Activated CD4-positive, alpha-beta T cell treated with anti-CD3 and anti-CD28 coated beads for 48 hours (primary cell): ENCODE measurements at places on chromosomes 5 and 9.
A peak's percentile ranks its signal among the peaks of the same experiment; 100 is the strongest.

GRCh38 chr9:119332522-119332921, 36.7 kb downstream of the BRINP1 start:
- DNase-seq, result no peak

GRCh38 chr9:137022662-137023008, 5.4 kb downstream of the ABCA2 start:
- no peak for DNase-seq

DNA sequence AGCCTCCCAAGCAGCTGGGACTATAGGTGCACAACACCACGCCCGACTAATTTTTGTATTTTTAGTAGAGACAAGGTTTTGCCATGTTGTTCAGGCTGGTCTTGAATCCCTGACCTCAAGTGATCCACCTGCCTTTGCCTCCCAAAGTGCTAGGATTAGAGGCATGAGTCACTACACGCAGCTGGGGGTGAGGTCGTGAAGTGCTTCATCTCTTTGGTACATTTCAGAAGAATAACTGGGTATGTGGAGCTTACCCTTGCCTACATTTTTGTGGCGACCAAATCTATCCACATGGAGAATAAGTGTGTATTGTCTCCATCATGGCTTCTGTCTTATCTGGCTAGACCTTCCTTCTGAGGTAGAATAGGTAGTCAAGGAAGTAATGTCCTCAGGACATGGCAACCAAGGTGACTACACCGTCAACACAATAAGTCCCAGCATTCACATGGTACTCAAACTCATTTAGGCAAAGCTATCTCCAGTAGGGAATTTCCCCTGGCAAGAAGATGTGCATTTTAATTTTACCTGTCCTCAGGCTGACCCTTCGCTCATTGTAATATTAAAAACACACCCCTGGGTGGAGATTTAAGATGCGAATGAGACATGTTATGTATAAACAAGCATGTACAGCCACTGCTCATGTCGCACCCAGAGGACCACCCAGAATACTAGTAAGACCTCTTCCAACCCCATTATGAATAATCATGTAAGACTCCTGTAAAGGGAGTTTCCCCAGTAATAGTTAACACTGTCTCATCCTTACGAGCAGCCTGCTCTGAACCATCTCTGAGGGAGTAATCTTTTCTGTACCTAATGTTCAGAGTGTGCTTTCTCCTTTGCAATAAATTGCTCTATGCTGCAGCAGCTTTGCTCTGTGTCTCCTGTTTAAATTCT, 1173.2 kb downstream of the TAF11L14 start:
- no peak for DNase-seq

- no peak for DNase-seq
These were observed 1.0 kb downstream of the AGTPBP1 start for GRCh38 chr9:85740787-85741094.

DNA sequence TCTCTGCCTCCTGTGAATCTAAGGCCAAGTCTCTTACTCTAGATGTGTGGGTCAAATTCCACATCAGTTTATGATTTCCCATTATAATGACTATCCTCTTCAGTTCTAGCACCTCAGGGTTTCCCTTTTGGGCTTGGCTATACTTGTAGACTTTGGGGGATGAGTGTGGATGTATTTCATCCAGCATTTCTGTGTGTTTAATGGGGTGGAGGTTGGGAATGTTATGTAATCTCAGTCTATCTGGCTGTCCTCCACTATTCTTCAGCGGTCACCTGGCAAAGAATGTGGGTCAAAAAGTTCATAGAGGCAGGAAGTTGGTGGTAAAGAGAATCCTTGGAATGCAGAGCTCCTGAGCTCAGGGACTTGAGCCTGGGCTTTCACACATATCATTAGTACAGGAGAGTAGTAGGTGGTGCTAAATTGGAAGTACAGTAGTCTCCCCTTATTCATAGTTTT, 64.9 kb downstream of the CFAP95 start:
- DNase-seq, result no peak

GRCh38 chr5:157300564-157300963, 34.6 kb downstream of the CYFIP2 start:
- no peak for DNase-seq

- no peak for DNase-seq
These were observed 934.7 kb downstream of the CDH12 start for GRCh38 chr5:21918451-21918850.

DNA sequence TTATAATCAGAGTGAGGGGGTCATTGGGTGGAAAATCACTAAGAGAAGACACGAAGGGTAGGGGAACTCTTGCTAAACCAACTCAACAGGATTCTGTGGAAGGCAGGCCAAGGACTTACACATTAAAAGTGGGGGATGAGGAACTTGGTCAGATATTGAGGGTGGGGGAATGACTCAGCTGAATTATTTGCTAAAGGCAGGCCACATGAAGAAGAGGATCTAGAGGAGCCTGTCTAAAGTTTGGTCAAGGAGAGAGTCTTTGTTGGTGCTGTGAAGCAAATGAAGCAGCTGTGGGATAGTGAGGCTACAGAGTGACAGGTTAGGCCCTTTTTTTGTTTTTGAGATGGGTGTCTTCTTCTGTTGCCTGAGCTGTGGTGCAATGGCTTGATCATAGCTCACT, 63.9 kb upstream of the SPRY4 start:
- DNase-seq, result no peak

- peak; percentile 47 for DNase-seq
These were observed 16.1 kb upstream of the FRRS1L start for GRCh38 chr9:109182940-109183798.

DNA sequence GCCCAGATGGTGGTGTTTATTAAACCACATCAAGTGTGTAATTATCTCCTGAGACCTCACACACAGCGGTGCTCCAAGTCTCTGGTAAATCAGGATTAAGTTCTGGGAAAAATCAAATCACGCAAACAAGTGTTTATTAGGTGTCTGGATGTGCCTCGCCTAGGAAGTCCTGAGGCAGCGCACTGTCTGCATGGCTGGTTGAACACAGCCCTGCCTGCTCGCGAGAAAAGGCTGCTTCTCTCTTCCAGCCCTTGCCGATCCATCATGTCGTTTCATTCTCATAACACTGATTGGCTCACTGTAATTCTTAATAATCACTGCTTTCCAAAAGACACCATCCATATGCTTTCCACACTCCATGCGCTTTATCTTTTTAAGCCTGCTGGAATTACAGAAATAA, 229.6 kb upstream of the DAP start:
- DNase-seq, result no peak

- DNase-seq, result no peak
These were observed 32.9 kb upstream of the TGFBR1 start for GRCh38 chr9:99072040-99072394.

DNA sequence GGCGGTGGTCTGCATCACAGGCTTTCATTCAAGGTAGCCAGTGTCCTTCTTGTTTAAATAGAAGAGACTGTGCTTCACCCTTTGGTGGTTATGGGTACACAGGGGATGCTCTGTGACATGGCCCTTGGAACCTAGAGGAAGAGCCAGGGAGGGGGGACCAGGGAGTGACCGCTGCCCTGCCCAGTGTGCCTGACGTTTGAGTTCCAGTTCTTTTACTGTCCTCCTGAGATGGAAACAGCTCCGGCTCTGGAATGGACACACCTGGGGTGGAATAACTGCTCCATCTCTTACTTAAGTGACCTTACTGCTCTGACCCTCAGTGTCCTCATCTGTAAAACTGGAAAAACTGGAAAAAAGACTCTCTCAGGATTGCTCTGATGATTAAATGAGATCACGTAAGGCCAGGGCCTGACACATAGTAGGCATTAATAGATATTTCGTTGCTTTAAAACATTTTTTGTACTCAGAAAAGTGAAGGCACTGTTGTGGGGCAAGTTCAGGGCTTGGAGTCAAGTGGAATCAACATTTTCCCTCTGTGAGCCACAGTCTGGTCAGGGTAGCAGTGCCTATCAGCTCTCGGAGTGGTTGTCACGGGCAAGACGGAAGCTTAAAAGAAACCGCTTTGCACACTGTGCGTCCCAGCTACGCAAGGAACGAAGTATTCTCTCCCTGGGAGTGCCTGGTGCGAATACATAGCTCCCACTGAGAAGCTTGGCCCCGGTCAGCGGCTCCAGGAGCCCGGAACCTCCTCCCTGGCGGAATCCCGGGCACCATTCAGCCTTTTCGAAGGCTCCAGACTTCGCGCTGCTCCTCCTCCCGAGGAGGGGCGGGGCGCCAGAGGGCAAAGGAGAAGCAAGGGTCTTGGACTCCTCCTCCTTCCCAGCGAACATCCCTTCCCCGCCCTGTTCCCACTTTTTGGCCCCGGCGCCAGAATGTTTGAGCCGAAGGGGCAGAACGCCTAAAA, 5.8 kb downstream of the POU4F3 start:
- peak; percentile 19 for DNase-seq

DNA sequence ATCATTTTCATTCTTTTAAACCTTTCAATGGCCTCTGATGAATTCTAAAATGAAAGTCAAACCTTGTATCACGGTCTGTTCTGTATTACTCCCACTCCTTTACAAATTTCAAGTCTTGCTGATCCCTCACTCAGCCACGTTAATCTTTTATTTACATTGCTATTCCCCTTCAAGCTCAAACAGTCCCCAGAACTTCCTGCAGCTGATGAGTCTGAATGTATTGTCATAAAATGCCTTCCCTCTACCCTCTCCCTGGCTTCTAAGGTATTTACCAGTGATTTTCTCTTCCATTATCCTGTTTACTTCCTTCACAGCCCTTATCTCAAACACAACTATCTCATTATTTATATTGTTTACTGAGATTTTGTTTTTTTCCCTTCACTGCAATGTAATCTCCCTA, 562.3 kb upstream of the C9orf72 start:
- no peak for DNase-seq

DNA sequence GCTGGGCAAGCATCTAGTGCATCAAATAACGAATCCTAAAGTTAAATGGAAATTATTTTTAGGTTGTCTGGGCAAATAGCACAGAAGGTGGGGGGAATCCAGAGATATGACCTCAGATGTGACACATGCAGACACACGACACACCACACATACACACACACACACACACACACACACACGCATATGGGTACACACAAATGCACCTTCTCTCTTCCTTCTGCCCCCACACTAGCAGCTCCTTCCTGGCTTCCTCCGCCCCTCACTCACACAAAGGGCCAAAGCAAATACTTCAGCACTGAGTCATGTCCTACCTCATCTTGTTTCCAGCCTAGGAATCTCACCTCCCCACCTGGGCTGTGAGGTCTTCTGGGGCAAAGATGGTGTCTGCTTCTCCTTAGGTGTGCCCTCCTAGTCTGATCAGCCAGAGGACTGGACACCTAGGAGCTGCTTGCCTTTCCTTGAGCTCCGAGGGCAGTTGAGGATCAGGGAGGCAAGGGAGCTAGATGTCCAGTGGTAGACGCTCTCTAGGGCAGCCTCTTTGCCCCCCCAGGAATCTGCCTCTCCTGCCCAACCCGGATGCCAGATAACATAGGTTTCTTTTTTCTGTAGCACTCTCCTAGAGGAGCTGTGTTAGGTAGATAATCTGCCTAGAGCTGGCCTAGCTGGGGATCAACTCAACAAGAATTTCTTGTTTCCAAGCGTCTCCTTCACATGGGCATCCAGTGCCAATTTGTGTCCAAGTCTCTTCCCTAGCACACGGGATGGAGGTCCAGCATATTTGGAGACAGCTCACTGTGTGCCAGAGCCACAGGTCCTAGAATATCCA, 14.3 kb upstream of the JADE2 start:
- DNase-seq, result peak; percentile 77

DNA sequence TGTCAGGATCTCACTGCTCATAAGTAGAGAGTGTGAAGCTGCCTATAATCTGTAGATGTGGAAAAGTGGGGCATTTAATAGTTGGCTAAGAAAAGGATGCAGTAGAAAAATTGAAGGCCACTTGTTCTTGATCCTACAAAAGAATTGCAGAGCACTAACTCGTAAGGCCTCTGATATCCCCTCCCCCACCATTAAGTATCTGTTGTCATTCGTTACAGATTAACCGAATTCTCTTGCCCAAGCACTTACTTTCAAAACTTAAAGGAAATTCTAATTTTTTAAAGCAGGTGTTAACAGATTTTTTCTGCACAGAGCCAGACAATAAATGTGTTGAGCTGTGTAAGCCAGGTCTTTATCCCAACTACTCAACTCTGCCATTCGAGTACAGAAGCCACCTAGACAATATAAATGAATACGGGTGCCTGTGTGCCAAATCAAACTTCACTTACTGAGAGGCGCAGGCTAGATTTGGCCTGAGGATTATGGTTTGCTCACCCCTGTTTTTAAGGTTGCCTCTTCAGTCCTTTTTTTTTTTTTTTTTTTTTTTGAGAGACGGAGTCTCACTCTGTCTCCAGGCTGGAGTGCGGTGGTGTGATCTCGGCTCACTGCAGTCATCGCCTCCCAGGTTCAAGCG, 234.8 kb downstream of the RFK start:
- DNase-seq, result no peak

- DNase-seq, result no peak
These were observed 378.5 kb downstream of the MLLT3 start for GRCh38 chr9:20243841-20244240.

DNA sequence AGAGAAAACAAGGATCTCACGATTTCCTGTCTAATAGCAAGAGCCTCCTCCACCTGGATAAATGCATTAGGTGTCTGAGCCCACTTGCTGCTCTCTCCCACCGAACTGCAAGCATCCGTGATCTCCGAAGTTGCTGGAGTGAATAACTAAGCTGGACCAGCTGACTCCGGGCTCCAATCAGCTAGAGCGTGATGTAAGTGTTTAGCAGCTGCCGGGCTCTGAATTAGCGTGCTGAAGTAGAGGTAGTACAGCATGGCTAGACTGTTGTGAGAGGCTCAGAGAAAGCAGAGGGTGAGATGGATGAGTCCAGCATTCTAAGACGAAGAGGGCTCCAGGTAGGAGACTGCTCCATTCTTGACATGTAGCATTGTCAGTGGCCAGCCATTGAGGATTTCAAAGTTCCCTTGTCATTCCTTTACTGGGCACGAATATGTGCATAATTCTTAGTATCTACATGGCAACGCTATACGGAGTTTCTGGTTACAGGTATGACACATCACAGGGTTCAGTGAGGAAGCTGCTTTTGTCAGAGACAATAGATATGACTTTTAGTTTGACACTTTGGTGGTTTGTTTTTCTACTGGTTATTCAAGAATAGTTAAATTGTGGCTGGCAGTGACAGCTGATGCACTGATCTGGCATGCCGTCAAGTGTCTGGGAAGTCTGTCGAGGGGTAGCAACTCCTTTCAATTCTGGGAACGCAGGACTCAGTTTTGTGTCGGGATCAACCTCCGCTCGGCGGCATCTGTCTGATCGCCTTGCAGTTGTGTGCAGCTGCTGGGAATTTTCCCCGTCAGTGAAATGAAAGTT, 232.6 kb downstream of the MAST4 start:
- peak; percentile 69 for DNase-seq

DNA sequence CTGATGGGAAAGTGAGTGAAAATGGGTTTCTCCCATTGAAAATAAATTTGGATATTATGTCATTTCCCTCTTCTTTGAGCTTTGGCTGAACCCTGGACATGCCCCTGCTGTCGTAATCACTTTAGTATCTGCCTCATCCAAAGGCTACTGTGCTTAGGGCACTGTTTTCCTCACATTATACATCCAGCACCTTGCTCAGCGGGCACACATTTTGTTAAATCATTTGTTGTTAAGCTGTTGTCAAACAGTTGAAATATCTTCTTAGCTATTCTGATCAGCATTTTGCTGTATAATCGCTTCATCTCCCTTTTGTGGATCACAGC, 352.7 kb upstream of the CD180 start:
- DNase-seq, result no peak
